Activated CD4-positive, CD25-positive, alpha-beta regulatory T cell (primary cell): ENCODE measurements at places on chromosomes 5 and 9.

DNA sequence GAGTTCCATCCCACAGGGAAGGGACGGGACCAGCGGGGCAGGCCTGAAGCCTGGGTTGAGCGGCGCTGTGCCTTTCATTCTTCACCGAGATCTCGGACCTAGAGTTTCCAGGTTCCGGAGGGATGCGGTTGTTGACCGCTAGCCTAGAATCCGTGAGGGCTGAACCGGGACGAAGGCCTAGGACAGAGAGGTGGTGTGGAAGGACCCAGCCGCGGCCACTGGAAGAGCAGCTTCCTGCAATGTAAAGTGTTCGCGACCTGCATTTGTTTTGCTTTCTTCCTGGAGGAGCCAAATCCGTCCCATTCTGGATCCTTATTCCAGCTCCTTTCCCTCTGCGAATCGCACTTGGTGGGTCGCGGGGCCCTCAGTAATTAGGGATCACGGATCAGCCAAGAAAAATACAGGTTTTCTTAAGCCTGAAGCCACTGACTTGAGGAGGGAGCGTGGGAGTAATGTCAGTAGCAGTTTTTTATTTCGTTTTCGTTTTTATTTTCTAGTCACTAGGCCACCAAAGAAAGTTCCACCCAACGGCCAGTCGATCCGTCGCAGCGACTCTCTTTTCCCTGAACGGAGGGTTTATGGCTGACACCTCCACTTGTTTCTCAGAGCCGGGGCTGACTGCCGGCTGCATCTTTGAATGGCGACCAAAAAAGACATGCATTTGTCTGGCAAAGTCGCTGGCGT is 48.6 kb downstream of the ANXA2R start:
- peak; percentile 37 for DNase-seq

GRCh38 chr5:116237917-116238500 is 153.2 kb downstream of the COMMD10 start:
- DNase-seq, result no peak

DNA sequence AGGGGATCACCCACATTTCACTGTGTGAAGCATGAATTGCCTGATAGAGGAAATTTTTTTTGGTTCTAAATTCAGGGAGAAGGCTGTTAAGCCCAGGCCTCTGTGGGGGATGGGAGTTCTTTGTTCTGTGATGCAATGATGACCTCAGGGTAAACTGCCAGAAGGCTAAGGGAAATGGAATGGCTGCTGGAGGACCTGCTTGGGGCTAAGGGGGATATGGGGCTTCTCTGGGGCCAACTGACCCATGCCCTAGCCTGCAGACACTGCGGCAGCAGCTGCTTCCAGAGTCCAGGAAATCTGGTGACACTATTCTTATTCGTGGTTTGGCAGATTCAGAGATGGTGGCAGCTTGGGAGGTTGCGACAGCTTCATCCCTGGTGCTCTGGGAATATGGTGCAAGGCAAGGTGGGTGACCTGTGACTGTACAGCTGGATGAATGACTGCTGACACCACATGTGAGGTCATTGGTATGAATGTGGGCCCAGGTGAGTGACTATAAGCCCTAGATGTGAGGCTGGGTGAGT is 30.3 kb downstream of the VCP start:
- DNase-seq, result no peak

GRCh38 chr5:76497986-76498717 is 95.1 kb downstream of the IQGAP2 start:
- no peak for DNase-seq

DNA sequence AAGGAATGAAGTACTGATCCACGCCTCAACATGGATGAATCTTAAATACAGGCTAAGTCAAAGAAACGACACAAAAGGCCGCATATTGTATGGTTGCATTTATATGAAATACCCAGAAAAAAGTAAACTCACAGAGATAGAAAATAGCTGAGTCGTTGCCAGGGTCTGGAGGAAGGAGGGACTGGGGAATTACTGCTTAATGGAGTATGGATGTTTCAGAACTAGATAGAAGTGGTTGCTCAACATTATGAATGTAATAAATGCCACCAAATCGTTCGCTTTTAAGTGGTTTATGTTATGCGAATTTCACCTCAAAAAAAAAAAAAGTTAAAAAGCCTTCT is 784 bp upstream of the MSANTD3 start:
- no peak for DNase-seq

- DNase-seq, result no peak
Measured at GRCh38 chr5:115262011-115262320, 711 bp downstream of the PGGT1B start.

GRCh38 chr5:124262991-124263571 is 483.4 kb downstream of the ZNF608 start:
- DNase-seq, result no peak
